NCI-H510A (cell line): ENCODE measurements at places on chromosomes 12 and 14.

DNA sequence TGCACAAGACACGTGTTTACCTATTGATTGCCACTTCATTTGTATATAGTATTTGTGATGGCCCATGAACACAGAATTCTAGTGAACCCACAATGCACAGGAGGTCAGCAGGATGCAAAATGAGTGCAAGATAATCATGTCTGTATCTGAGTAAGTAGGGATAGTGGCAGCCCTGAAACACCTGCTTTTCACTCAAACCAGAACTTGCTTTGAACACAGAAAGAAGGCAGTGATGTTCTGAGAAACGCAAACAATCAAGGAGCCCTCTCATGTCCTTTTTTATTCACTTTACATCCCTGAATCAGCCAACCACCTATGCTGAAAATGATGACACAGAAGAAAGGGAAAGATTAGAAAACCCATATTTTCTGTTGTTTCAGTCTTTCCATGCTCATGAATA lies 170.4 kb upstream of the AVPR1A start:
- DNase-seq = no peak

- no peak for DNase-seq
Observed at GRCh38 chr14:95025941-95026340, 131.4 kb downstream of the DICER1 start.

- no peak for DNase-seq
Observed at GRCh38 chr12:34342048-34342447, 319.8 kb downstream of the ALG10 start.

- DNase-seq = no peak
Observed at GRCh38 chr14:99133636-99134515, 138.1 kb downstream of the BCL11B start.

DNA sequence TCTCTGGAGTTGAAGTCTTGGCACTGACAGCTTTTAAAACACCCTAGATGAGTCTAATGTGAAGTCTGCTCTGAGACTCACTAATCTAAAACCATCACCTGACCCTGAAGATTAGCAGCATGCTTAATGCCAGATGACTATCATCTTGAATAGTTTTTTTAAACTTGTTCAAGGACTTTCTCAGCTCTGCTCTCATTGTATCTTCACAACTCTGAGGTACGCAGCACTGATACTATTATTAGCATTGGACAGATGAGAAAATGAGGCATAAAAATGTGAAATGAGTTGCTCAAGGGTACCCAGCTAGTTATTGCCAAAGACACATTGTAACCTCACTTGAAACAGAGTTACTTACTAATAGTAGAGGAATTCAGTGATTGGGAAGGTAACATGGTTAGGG lies 4.8 kb downstream of the SLC38A1 start:
- no peak for DNase-seq

- no peak for DNase-seq
Observed at GRCh38 chr12:131591136-131591535, 119.8 kb upstream of the SFSWAP start.

- DNase-seq = no peak
Observed at GRCh38 chr12:126506426-126507182, 1441.4 kb downstream of the AACS start.

GRCh38 chr14:51410897-51411296 lies 170.8 kb downstream of the TMX1 start:
- no peak for DNase-seq

GRCh38 chr12:95473231-95473883 lies 595 bp upstream of the METAP2 start:
- peak; percentile 31 for DNase-seq
